Caki2 (cell line): ENCODE measurements at places on chromosomes 7 and 10. TPM values are rescaled to one million over a fixed set of nuclear protein-coding genes. Genes with fewer than 3 reads are reported as not detected.

Gene NPSR1
- total RNA-seq, result not detected in 2 replicates

Gene LRRC18
- not detected in 2 replicates for total RNA-seq

Gene MMD2
- not detected in 2 replicates for total RNA-seq

Gene GNA12
- 38.1 and 62.7 TPM in 2 replicates for total RNA-seq

Gene MAP3K8
- 6.6 and 13.2 TPM in 2 replicates for total RNA-seq

Gene SPDYE6
- not detected in 2 replicates for total RNA-seq

Gene TACR2
- total RNA-seq, result not detected in 2 replicates

Gene HOXA3
- 3.3 and 32.9 TPM in 2 replicates for total RNA-seq

Gene CASP7
- 26.1 and 39.6 TPM in 2 replicates for total RNA-seq

Gene FAM20C
- total RNA-seq, result 26.8 and 28.8 TPM in 2 replicates

Gene MCU
- total RNA-seq, result 81.5 and 115 TPM in 2 replicates

Gene NHLRC2
- 9.8 and 21.8 TPM in 2 replicates for total RNA-seq

Gene GRID2IP
- total RNA-seq, result not detected in 2 replicates

Gene TRAPPC14
- 2.2 and 2.3 TPM in 2 replicates for total RNA-seq

Gene BLNK
- not detected in 2 replicates for total RNA-seq

Gene PRR15
- total RNA-seq, result 4.2 and 12.7 TPM in 2 replicates

Gene NXPH1
- 0.14 TPM in 1 of 2 replicates, not detected in the other for total RNA-seq

Gene IDI2
- not detected in 2 replicates for total RNA-seq

Gene SPDYE11
- total RNA-seq, result not detected in 2 replicates

Gene ANKRD22
- total RNA-seq, result not detected in 2 replicates

Gene GIMAP5
- total RNA-seq, result not detected in 2 replicates

Gene SERPINE1
- total RNA-seq, result 36.7 and 42.4 TPM in 2 replicates

Gene ZNF488
- 0.41 TPM in 1 of 2 replicates, not detected in the other for total RNA-seq

Gene CFTR
- total RNA-seq, result not detected in 2 replicates

Gene SLC39A12
- not detected in 2 replicates for total RNA-seq

Gene TNRC18
- total RNA-seq, result 12.6 and 23.3 TPM in 2 replicates

Gene SPDYE1
- not detected in 2 replicates for total RNA-seq

Gene SPOCK2
- total RNA-seq, result 0.41 and 1.1 TPM in 2 replicates

Gene TLX1
- not detected in 2 replicates for total RNA-seq

Gene GFRA1
- total RNA-seq, result 8.2 and 10.5 TPM in 2 replicates

Gene GLRX3
- total RNA-seq, result 298 and 332 TPM in 2 replicates

Gene NEUROG3
- not detected in 2 replicates for total RNA-seq

Gene NUTM2B
- total RNA-seq, result 0.35 and 1.5 TPM in 2 replicates

Gene ADAP1
- total RNA-seq, result 8.3 TPM in 1 of 2 replicates, not detected in the other

Gene INPP5F
- 7.0 and 8.9 TPM in 2 replicates for total RNA-seq

Gene TYW1B
- total RNA-seq, result 0.09 and 0.78 TPM in 2 replicates

Gene MEIG1
- total RNA-seq, result 3.5 TPM in 1 of 2 replicates, not detected in the other

Gene APBB1IP
- total RNA-seq, result 5.8 and 7.4 TPM in 2 replicates

Gene PRSS37
- not detected in 2 replicates for total RNA-seq

Gene KIAA1549
- total RNA-seq, result 0.58 and 1.6 TPM in 2 replicates

Gene CEP55
- total RNA-seq, result 44.4 and 58.9 TPM in 2 replicates

Gene PARP12
- 7.5 and 14.1 TPM in 2 replicates for total RNA-seq

Gene PILRA
- 0.41 and 0.91 TPM in 2 replicates for total RNA-seq

Gene GNAT3
- not detected in 2 replicates for total RNA-seq

Gene ELFN1
- not detected in 2 replicates for total RNA-seq

Gene CLEC5A
- not detected in 2 replicates for total RNA-seq

Gene ZNF736
- total RNA-seq, result 3.1 and 4.5 TPM in 2 replicates

Gene OPALIN
- total RNA-seq, result not detected in 2 replicates

Gene FGFR2
- 7.4 and 13.5 TPM in 2 replicates for total RNA-seq

Gene CYP3A7
- total RNA-seq, result not detected in 2 replicates
